Progenitor cell of endocrine pancreas (in vitro differentiated cells): ENCODE measurements at places on chromosomes 3 and 15.

DNA sequence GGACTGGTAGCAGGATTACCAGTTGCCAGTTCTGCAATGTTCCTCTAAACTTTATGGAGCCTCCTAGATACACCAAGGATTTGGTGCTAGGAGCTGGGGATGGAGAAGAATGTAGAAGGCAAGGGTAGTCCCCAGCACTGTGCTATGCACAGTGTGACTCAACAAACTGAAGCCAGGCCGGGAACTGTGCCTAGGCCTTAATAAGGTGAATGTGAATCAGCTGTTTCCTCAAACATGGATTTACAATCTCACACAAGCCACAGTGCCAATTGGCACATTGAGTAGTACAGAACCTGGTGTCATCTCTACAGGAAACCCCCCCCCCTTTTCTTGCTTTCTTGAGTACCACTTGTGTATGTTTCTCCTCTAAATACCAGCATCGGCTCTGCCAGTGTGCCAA, 32.5 kb downstream of the MRPS25 start:
- H3K4me1 ChIP-seq: no peaks in the 10 kb centered on the region
- H3K36me3 ChIP-seq: peaks cover 16% of the 10 kb centered on the region
- H3K27ac ChIP-seq: no peak overlapping the region
- no peak overlapping the region for H3K4me3 ChIP-seq

GRCh38 chr3:36992806-36993325, at the start of gene EPM2AIP1:
Gene EPM2AIP1, minus strand, starts transcription at chr3:36993131. Its CDS starts 54 bp downstream, at chr3:36993077.
- H3K36me3 ChIP-seq: peaks cover 17% of the 10 kb centered on the region
- DNase-seq: peak; percentile 65
- no peak within 1 kb of the TSS for H3K4me3 ChIP-seq
- no peak within 1 kb of the TSS for H3K27ac ChIP-seq

DNA sequence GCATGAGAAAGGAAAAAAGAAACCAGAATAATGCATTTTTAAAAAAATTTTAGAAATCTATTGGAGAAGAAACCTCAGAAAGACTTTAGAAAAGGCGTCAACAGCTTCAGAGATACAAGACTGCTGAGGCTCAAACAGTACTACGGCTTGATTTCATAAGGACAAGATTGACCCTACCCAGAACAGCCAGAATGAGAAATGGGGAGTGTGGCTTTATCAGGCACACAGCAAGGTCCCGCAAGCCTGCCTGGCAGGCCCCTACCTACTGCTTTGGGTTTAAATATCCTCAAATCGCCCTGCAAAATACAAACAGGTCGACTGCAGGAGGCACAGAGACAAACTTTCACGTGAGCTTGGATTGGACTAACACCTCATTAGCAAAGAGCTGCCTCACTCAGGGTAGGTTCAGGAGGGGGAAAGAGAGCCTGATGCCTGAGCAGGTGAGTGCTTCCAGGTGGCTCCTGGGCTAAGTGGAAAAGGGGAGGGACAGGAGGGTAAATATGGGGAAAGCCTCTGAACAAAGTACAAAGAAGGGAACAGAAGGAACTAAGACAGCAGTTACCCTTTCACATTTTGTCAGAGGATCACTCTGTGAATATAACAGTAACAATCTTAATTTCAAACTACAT, 87.5 kb downstream of the RORA start:
- no peak overlapping the region for H3K27ac ChIP-seq
- peaks cover 14% of the 10 kb centered on the region for H3K27me3 ChIP-seq
- H3K36me3 ChIP-seq: no peaks in the 10 kb centered on the region
- H3K4me3 ChIP-seq: no peak overlapping the region

DNA sequence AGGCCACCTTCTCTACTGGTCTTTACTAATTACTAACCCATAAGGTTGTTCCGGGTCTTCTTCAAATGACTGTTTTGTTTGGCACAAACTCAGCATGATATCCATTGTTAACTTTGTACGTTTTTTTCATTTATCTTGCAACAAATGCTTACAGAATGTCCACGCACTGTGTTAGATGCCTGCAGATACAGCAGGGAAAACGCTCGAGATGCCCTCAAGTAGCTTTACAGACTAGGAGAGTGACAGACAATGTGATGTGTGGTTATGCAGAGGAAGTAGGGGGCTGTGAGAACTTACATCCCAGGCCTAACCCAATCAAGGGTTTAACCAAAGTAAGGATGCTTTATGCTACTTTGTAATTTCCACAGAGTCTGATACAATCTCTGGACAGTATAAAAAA, 949 bp upstream of the RFC4 start:
- peak overlapping the region; percentile 95 for H3K27ac ChIP-seq
- no peaks in the 10 kb centered on the region for H3K27me3 ChIP-seq
- no peak for DNase-seq
- peak overlapping the region; percentile 94 for H3K4me3 ChIP-seq
- H3K4me1 ChIP-seq: peaks cover 8% of the 10 kb centered on the region

DNA sequence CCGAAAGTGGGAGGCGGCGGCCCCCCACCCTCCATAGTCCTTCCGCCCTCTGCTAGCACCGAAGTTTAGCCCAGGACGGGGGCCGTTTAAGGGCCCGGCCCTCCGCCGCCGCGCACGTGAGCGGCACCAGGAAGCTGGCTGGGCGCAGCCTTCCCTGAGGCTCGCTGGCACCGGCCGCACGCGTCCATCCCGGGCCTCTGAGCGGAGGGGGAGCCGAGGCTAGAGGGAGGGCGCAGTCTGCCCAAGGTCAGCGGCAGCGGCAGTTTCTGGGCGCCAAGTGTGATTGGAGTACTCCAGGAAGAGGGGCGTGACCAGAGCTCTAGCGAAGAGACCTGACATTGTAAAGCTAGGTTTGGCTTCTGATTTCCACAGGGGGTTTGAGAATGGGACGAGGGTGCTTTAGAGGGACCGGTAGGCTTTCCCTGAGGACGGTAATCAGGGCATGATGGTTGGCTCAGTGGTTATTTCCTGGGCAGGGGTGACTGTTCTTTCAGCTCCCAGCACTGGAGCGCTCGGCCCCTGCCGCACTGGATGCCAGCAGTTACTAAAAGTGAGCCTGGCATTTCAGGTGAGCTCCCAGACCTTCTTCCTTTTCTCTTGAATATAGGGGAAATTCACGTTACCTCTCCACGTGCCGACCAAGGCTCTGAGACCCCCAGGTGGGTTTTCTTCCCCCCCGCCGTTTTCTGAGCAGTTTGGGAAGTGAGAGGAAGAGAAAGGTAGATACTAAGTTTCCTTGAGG, 853 bp downstream of the TEX264 start:
- H3K27ac ChIP-seq: peak overlapping the region; percentile 5
- peaks cover 2% of the 10 kb centered on the region for H3K36me3 ChIP-seq
- DNase-seq: peak; percentile 49
- peaks cover 12% of the 10 kb centered on the region for H3K4me1 ChIP-seq

GRCh38 chr15:53031469-53031868, 241.3 kb upstream of the ONECUT1 start:
- no peaks in the 10 kb centered on the region for H3K36me3 ChIP-seq
- no peak overlapping the region for H3K4me3 ChIP-seq
- no peaks in the 10 kb centered on the region for H3K27me3 ChIP-seq
